ENCODE measurements at places on chromosomes 6 and 20.
A peak's percentile ranks its signal among the peaks of the same experiment; 100 is the strongest.

GRCh38 chr6:108896111-108896661 lies 48.0 kb downstream of the ARMC2 start:
- DNase-seq: no peak

GRCh38 chr6:88614316-88614877 lies 349.0 kb downstream of the RNGTT start:
- DNase-seq: no peak

- DNase-seq: peak; percentile 80
Measured at GRCh38 chr6:105983763-105984162, 102.4 kb upstream of the PRDM1 start.

- no peak for DNase-seq
Measured at GRCh38 chr20:32737371-32738223, 5.7 kb downstream of the COMMD7 start.

- no peak for DNase-seq
Measured at GRCh38 chr20:57306747-57307146, 22.9 kb upstream of the SPO11 start.

DNA sequence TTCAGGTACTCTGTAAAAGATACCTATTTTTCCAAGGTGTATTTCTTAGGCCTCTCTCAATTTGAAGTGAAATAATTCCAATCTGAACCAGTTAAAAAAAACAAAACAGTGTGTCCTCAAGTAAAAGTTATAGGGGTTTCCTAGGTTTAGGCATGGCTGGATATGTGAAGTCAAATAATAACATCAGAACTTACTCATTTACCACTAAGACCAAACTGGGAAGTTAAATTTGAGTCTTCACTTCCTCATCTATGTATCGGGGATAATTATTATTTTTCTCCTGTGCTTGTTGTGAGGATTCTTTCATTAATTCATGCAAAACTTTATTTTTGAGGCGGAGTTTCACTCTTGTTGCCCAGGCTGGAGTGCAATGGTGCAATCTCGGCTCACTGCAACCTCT lies 86.2 kb upstream of the PTPRK start:
- DNase-seq: no peak

GRCh38 chr20:63473555-63474449 lies 1.3 kb upstream of the KCNQ2 start:
- DNase-seq: no peak

GRCh38 chr6:127618729-127619128 lies 41.8 kb downstream of the C6orf58 start:
- DNase-seq: no peak

DNA sequence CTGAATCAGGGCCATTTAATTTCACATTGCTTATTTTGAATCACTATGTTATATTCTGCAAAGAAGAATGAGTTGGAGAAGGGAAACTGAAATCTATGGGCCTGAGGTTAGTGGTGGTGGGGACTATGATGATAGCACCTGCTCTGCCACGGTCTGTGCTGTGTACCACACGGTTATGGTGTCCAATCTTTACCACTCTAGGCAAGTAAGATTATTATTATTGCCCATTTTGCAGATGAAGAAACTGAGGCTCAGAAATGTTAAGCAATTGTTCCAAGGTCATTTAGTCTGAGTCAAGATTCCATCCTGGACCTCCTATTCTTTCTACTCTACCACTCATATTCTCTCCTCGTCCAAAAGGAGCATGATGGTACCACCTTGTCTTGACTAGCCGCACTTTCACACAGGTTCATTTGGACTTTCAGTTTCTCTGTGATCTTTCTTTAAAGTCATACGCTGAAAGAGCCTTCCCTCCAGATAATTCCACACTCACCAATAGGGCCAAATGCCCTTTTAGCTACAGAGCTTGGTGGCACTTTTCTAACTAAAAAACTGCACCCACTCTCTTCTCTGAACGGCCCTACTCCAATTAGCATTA lies 56.2 kb downstream of the GFOD1 start:
- DNase-seq: no peak

DNA sequence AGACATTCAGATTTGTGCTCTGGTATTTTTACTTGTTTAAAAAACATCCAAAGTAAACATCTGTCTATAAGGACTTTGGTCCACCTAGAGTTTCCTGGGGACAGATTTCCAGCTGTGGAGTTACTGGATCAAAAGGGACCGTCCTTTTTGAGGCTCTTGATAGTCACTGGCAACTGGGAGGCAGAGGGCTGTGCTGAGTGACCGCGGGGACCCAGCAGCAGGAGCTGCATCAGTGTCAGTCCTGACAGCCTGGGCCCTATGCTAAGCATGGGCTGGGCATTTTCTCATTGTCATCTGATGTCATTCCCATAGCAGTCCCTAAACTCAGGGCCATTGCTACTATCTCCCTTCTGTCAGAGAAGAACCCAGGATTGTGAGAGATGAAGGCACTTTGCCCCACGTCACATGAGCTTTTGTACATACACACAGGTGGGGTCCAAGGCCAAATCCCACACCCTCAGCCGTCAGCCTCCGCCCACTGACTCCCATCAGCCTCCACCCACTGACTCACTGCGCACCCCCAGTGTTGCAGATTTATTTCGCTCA lies 293.8 kb downstream of the TAF4 start:
- no peak for DNase-seq

GRCh38 chr6:148455674-148456558 lies 113.3 kb downstream of the SASH1 start:
- no peak for DNase-seq

DNA sequence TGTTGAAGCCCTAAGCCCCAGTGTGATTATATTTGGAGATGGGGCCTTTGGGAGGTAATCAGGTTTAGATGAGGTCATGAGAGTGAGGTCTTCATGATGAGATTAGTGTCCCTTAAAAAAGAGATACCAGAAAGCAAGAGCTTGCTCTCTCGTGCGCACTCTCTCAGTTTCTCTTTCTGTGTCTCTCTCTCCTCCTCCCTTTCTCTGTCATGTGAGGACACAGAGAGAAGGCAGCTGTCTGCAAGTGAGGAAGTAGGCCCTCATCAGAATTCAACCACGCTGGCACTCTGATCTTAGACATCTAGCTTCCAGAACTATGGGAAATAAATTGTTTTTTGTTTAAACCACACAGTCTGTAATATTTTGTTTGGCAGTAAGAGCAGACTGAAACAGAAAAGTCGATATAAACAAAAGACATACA lies 180.5 kb downstream of the IBTK start:
- no peak for DNase-seq

DNA sequence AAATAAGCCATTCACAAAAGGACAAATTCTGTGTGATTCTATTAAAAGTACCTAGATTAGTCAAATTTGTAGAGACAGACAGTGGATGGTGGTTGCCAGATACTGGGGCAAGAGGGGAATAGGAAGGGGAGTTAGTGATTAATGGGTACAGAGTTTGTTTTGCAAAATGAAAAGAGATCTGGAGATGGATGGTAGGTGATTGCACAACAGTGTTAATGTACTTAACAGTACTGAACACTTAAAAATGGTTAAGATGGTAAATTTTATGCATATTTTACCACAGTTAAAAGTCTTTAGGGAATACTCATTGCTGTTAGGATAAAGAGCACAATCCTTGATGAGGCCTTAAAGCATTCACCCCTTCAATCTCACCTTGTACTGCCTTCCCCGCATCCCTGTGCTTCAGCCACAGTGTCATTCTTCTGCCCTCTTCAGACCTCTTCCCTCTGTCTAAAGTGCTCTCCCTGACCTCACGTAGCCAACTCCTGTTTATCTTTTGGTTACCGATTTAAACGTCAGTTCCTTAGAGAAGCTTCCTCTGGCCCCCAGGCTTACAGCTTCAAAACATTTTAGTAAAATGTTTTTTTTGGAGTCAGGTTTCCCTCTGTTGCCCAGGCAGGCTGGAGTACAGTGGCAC lies 11.8 kb downstream of the PSMF1 start:
- DNase-seq: no peak

GRCh38 chr6:151388997-151389617 lies 2.3 kb downstream of the ZBTB2 start:
- peak; percentile 14 for DNase-seq

DNA sequence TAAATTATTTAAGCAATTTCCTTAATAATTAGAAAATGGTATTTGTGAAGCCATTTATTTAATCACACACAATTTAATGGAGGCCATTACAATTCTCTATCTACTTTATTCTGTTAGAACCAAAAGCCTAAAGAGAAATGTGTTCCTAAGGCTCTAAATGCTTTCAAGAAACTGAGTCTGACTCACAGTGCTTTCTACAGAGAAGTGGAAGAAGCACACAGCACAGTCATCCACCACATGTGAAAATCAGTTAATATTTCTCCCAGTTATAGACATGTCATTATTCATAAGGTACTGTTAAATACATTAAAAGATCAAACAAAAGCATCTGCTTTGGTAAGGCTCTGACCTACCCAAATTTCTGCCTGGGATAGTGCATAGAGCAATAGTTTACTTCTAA lies 214.4 kb downstream of the ALDH8A1 start:
- no peak for DNase-seq

GRCh38 chr6:86215323-86215722 lies 572.6 kb upstream of the SYNCRIP start:
- DNase-seq: no peak

GRCh38 chr20:12925210-12925755 lies 83.5 kb upstream of the SPTLC3 start:
- peak; percentile 58 for DNase-seq

DNA sequence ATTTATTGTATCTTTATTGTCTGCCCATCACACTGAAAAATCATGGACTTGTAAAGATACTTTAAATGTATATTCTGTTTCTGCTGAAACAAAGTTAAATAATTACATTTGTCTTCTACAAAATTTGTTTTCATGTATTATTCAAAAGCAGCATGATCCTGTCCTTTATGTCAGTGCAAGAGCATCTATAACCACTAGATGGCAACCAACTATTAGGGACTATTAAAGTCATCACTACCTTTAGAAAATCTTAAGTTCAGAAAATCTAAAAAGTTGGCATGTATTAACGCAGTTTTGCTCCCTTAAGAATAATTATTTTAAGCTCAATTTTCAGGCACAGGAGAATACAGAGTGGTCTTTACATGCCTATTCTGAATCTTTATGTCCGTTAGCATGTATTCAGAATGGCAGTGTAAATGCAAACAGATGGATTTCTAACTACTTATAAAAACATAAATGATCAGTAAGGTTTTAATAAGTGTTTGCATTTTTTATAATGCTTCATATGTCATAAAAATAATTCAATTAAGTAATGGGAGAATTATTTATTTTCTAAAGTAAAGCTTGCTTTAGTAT lies 17.8 kb downstream of the TMEM30A start:
- DNase-seq: no peak

GRCh38 chr20:53750827-53751619 lies 157.4 kb upstream of the ZNF217 start:
- DNase-seq: peak; percentile 46

DNA sequence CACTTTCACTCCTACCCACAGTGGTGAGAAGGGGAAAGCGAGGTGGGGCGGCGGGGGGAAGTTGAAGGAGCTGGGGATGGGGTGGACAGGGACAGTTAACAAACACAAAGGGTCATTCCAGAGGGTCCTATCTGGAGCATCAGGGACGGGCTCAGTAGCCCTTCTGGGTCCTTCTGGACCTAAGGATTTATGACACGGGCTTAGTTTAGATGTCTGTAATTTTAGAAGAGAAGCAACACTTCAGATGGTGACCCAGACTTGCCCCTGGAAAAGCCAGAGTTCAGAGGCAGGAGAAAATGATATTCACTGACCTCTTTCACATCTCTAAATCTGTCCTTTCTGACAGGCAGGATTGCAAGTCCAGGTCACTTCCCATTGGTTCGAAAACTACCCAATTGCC lies 36.3 kb downstream of the PDE10A start:
- no peak for DNase-seq

DNA sequence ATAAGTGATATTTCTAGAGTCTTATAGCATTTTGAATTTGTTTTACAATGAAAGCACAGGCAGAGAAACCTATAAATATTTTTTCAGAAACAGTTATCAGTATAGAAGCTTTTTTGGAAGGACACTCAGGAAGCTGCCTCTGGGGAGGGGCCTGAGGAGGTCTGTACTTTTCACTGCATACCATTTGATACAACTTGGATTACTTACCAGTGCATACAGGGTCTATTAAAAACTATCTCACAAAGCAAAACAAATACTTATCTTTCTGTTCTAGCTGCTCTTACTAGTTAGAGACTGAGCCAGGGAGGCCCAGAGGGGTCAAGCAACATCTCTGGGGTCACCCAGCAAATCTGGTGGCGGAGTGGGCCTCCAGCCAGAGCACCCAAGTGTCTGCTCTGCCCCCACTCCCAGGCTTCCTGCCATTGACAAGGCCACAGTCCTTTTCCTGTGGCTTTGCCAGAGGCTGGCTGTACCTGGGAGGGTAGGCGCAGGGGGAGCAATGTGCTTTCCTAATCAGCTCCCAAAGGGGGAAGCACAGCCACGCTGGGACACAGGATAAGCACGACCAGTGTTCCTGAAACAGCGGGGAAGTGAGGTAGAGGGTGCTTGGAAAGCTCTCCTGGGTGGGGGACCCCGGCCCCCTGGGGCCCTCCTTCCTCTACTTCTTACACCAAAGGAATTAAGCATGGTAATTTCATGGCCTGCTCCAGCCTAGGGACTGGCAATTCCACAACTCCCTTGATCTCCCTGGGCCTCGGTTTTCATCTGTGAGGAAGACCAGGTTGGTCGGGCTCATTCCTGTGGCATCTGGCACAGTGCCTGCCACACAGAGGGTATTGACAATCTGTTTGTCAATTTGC lies 7.8 kb downstream of the TCF15 start:
- no peak for DNase-seq

GRCh38 chr6:34317172-34317477 lies 68.3 kb upstream of the SMIM29 start:
- no peak for DNase-seq

- DNase-seq: no peak
Measured at GRCh38 chr6:45024610-45025009, 303.5 kb upstream of the RUNX2 start.

- no peak for DNase-seq
Measured at GRCh38 chr6:41418741-41419140, 83.3 kb downstream of the NCR2 start.
